ENCODE measurements at places on chromosomes 3 and 15.

GRCh38 chr15:86837294-86838061, 757.8 kb downstream of the AGBL1 start:
- DNase-seq, result no peak

GRCh38 chr15:43093026-43093425, 12.8 kb downstream of the UBR1 start:
- DNase-seq, result no peak

GRCh38 chr3:140508550-140508949, 169.3 kb upstream of the TRIM42 start:
- DNase-seq, result no peak

DNA sequence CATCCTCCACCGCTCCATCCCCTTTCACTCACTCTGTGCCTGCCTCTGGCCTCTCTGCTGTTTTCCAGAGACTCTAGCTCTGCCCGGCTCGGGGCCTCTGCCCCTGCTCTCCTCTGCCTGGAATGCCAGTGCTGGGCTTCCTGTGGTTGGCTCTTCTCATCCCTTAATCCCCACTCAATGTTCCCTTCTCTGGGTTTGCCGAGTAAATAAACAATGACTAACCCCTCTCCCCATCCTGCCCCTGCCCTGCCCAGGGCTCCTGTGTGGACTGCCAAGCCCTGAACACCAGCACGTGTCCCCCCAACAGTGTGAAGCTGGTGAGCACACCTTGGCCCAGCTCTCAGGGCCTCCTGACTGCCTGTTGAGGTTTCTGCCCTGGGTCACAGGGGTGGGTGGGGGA, 12.2 kb downstream of the STAB1 start:
- DNase-seq, result no peak
